Activated T-cell treated with anti-CD3 and anti-CD28 coated beads, Interleukin-2, amount 50 U/mL, for 72 hours (primary cell): ENCODE measurements at places on chromosomes 12 and 14. TPM values are rescaled to one million over a fixed set of nuclear protein-coding genes. Genes with fewer than 3 reads are reported as not detected.

DNA sequence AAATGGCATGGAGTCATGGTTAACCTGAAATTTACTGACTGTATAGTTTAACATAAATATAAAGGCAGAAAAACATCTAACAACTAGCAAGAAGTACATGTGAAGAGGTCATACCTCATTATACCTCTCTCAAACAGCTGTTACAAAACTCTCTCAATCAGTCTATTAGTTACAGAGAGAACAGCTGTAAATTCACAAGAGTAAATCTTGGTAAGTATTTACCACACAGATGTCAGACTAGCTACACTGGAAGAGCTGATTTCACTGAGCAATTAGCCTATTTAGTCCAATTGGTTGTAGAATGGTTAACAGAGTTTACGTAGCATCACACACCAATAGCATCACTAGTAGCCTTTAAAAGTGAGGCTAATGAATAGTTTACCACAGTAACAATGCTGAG, 463.4 kb upstream of the USP15 start:
- no peak for DNase-seq

DNA sequence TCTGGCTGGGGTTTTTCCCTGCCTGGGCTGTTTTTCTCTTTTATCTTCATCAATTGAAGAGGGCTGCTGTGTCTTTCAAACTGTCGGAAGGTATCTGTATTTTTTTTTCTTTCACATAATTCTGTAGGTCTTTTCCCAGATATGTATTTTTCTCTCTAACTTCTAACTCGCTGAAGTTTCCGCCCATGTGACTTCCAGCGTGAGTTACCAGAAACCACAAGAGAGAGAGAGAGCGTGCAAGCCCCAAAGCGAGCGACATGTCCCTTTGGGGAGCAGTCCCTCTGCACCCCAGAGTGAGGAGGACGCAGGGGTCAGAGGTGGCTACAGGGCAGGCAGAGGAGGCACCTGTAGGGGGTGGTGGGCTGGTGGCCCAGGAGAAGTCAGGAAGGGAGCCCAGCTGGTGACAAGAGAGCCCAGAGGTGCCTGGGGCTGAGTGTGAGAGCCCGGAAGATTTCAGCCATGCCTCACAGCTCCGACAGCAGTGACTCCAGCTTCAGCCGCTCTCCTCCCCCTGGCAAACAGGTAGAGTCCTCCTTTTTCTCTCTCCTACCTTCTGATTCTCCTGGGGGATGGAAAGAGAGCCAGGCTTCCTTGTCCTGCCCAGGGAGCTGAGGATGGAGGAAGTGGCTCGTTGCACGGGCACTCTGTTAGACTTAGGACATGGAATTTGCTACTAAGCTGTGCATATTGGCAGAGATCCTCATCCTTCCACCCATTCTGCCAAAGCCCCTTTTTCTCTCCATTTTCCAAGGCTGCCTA, at the start of gene BATF:
Gene BATF, plus strand, starts transcription at position 246 of the 759 bp plus-strand sequence. Its CDS starts 214 bp downstream, at position 460.
- DNase-seq = peak; percentile 76

DNA sequence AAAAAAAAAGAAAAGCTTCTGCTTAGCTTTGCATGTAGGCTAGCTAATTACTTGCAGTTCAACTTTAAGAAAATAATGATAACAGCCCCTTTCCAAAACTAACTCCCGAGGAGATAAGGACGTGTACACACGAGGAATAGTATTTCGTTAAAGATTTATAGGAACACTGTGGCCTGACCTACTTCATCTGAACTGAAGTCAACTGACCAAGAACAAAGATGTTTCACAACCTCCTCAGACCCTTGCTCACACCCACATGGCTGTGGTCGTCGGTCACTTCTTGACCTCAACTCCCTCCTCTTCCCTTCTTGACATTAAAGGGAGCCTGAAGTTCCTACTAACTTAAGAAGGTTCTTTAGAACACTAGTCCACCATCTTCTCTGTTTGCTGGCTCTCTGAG, 25.3 kb upstream of the FAM181A start:
- no peak for DNase-seq

GRCh38 chr12:24661657-24662096, 287.2 kb downstream of the BCAT1 start:
- no peak for DNase-seq

GRCh38 chr14:37939442-37940028, 268.2 kb upstream of the SSTR1 start:
- DNase-seq = no peak

DNA sequence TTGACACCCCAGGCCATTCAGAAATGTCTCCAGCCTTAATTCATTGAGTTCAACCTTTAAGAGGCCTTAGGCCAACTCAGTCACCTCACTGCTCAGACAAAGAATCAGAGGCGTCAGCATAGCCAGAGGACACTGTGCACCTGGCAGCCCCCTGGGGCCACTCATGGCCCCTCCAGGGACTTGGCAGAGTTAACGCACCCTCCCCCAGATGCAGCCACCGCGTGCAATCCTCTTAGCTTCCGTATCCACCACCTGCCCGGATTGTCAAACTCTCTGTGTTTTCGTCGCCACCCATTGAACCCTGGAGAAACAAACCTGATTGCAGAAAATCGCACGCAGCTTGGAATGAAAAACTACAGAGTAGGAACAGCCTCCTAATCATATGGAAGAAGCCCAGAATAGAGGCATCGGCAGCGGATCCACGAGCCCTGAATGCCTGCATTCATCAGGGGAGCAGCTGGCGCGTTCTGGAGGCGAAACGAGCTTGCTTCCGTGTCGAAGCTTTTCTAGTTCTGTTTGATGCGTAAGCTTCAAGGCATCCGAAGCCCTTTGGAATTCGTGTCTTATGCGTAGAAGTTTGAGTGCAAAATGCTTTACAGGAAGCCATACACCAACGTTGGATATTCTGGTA, 22.4 kb downstream of the BRI3BP start:
- DNase-seq = no peak

GRCh38 chr12:47651368-47652254, 54.2 kb downstream of the RPAP3 start:
- peak; percentile 42 for DNase-seq

GRCh38 chr12:120925740-120926563, 21.8 kb upstream of the SPPL3 start:
- no peak for DNase-seq

- DNase-seq = no peak
These were observed 126.8 kb upstream of the USP15 start for GRCh38 chr12:62133440-62133839.

- DNase-seq = no peak
These were observed 464.1 kb downstream of the MDGA2 start for GRCh38 chr14:47211263-47211662.

GRCh38 chr12:76545486-76545885, 14.1 kb downstream of the OSBPL8 start:
- no peak for DNase-seq

GRCh38 chr12:32454866-32455265, 55.5 kb downstream of the FGD4 start:
- DNase-seq = no peak

DNA sequence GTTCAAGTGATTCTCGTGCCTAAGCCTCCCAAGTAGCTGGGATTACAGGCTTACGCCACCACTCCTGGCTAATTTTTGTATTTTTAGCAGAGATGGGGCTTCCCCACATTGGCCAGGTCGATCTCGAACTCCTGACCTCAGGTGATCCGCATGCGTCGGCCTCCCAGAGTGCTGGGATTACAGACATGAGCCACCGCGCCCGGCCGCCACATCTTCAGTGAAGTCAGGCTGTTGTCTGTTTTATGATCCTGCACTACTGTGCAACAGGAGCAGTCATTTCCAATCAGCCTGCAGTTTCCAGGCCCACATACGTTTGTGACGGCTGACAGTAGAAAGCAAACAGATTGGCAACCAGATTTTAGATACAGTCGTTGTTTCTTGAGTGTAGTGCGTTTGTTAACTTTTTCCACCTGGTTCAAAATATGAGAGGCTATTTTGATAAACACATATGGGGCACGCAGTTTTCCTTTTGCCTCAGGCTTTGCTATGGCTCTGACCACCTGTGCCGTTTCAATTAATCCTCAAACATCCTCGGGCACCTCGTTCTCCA, 74.8 kb downstream of the LGMN start:
- no peak for DNase-seq

DNA sequence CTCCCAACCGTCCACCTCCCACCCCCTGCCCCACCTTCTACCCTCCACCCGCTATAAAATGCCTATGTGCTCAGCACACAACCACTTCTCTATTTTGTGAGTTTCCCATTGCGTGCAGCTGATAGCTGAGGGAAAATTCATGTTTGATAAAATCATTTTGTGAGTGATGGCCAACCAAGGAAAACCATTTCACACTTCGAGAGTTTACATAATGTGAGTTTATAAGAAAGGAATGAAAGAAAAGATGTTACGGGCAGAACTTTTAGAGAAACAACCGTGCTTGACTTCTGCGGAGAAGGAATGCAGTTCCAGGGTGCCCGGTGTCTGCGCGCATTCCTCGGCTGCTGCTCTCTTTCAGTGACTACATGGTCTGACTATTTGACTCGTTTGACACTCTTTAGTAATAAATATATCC, 140.9 kb downstream of the EFCAB11 start:
- no peak for DNase-seq

GRCh38 chr14:97943619-97944018, 1146.4 kb downstream of the VRK1 start:
- DNase-seq = peak; percentile 24

- DNase-seq = no peak
These were observed 112.1 kb downstream of the SLC35F4 start for GRCh38 chr14:57753821-57754220.

GRCh38 chr12:3200032-3200617, 122.9 kb downstream of the TSPAN9 start:
- no peak for DNase-seq

DNA sequence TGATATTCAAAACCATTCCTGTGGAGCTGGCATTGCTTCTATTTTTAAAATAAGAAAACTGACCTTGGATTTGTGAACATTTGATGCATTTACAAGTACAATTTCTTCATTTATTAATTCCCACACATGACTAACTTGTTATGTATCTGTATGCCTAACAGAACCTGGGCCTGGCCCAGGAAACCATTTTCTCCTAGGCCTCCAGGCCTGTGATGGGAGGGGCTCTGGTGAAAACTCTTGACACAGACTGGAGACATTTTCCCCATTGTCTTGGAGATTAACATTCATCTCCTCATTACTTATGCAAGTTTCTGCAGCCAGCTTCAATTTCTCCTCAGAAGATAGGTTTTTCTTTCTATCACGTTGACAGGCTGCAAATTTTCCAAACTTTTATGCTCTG, 42.0 kb downstream of the GLIPR1L2 start:
- no peak for DNase-seq

DNA sequence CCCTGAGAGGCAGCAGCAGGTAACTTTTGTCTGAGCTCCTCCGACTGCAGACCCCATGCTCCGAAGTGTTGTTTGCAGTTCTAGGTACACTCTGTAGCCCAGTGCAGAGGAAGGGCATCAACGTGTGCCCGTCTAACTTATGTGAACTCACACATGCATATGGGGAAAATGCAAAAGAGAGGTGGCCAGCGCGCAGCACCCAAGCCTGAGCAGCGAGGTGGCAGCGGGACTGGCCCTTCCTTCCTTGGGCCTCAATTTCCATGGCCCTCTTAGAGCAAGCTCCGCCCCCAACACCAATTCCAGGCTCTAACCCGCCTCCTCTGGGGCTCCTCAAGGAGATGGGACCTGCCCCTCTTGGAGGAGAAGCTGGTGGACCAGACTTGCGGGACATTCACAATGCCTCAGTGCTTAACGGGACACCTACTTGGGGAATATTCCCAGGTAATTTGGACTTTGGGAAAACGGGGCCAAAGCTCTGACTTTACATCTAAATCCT, 27.7 kb downstream of the GPR68 start:
- DNase-seq = no peak

GRCh38 chr12:28425526-28425925, 235.3 kb downstream of the CCDC91 start:
- no peak for DNase-seq

DNA sequence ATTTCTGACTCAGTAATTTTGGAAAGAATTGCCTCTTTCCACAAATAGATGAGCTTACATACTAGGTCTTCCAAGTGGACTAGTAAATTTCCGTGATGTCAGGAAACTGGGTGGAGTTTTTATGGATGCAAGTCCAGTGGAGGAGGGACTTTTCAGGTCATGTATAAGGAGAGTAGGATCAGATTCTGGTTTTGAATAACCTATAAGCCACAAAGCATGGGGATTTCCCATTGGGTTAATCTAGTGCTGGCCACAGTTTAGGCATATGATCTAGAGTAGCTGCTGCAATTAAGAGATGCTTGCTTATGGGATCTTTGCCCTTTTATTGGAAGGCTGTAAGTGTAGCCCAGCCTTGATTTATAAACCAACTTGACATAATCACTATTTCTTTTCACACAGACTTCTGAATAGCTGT, 33.8 kb downstream of the STK38L start:
- DNase-seq = peak; percentile 35

DNA sequence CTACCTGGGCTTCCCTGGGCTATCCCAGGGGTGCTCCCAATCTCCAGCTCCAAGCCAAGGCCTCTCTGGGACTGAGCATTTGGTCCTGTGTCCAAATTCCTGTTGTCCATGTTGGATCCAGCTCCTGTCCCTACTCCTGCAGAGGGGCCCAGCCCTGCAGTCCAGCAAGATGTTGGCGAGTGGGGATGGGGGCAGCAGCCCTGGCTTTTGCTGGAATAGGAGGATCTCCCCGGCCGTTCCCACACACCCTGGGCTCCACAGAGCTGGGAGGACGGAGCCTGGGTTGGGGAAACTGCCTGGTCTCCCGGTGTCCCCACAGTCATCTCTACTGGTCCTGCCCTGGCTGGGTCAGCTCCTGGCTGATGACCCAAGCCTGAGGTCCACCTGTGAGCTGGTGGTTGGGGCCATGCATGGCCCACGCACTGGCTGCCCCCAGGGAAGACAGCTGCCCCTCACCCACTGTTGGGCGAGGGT, 219.6 kb upstream of the C14orf180 start:
- DNase-seq = no peak

GRCh38 chr12:20232931-20233675, 135.2 kb upstream of the PDE3A start:
- no peak for DNase-seq

The FERMT2 gene
- 18.8 TPM for total RNA-seq

The KRT3 gene
- not detected for total RNA-seq

The TBX3 gene
- not detected for total RNA-seq

The CD69 gene
- total RNA-seq = 158 TPM

The RDH16 gene
- 1.5 TPM for total RNA-seq

The TAS2R42 gene
- not detected for total RNA-seq

The AHSA1 gene
- 101 TPM for total RNA-seq

The TMEM179 gene
- not detected for total RNA-seq

The FSCB gene
- not detected for total RNA-seq

The FAM234B gene
- 6.6 TPM for total RNA-seq

The ADAM21 gene
- total RNA-seq = 0.14 TPM

The SIX6 gene
- not detected for total RNA-seq
